Activated T-cell treated with anti-CD3 and anti-CD28 coated beads, Interleukin-2, amount 50 U/mL, for 24 hours (primary cell): ENCODE measurements at places on chromosomes 11 and 22.

- DNase-seq, result no peak
Observed at GRCh38 chr11:2217211-2218030, 45.8 kb upstream of the TH start.

GRCh38 chr11:107265591-107266121 lies 192.0 kb downstream of the CWF19L2 start:
- no peak for DNase-seq

GRCh38 chr11:13174090-13174489 lies 103.5 kb upstream of the BMAL1 start:
- DNase-seq, result no peak

DNA sequence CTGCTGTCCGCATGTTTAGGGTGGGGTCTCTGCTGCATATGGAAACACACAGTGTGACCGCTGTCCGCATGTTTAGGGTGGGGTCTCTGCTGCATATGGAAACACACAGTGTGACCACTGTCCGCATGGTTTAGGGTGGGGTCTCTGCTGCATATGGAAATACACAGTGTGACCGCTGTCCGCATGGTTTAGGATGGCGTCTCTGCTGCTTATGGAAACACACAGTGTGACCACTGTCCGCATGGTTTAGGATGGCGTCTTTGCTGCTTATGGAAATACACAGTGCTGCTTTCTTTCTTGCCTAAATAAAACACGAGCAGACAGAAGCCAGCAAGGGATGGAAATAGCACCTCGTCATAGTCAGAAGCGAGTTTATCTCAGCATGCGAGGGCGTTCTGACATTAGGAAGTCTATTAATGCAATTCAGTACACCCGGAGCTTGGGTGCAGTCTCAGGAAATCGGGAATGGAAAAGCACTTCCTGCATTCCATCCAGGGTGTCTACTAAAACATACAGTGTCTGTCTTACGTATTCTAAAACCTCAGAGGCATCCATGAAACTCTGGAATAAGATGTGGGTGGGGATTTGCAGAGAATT lies 32.6 kb upstream of the TOLLIP start:
- no peak for DNase-seq

- no peak for DNase-seq
Observed at GRCh38 chr11:113764527-113765219, 8.8 kb downstream of the ZW10 start.

DNA sequence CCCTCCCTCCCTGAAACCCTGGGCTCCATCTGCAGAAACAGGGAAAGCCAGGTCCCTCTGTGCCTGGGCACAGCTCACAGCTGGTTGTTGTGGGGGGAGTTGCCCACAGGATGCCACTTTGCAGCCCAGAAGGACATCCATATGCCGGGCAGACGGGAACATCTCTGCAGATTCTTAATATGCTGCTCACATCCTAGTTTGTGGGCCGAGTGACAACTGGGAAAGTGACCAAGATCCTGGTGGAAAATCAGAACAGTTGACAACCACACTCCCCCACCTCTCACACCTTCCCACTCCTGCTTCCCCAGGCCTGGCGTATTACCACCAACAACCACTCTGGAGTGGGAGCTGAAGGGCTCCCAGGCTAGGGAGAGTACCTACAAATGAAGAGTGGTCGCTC lies 7.3 kb upstream of the SCGB1A1 start:
- no peak for DNase-seq

DNA sequence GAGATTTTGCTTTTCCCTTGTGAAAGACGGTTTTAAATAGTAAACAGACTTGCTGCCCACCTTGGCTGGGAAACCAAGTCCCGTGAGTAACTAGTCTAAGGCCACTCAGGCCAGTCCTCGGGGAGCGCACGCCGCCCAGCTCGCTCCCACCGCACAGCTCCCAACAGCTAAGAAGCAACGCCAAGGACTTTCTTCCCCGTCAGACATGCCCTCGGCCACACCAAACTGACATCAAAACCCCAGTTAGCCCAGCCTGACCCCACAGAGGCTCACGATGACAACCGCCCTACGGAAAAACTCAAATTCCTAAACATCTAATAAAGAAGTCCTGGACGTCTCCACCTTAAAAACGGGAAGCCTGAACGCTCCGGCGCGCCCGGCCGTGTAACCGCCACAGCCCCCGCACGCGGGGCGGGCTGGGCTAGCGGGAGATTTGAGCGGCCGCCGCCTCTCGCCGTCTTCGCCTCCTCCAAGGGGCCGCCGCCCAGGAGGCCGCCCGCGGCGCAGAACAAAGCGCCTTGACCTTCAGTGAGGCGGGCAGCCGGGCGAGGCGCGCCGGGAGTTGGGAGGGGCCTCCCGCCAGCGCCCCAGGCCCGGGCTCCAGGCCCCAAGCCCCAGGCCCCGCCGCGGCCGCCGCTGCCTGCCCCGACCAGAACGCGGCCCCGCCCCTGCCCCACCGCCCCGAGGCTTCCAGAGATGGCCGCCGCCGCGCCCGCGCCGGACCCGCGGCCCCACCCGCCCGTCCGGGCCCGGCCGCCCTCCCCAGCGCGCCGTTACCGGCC lies 486 bp downstream of the NAP1L4 start:
- DNase-seq, result no peak

GRCh38 chr11:75388386-75389275 lies 10.7 kb upstream of the RPS3 start:
- peak; percentile 74 for DNase-seq

- no peak for DNase-seq
Observed at GRCh38 chr11:66766681-66767080, 37.7 kb upstream of the SPTBN2 start.

DNA sequence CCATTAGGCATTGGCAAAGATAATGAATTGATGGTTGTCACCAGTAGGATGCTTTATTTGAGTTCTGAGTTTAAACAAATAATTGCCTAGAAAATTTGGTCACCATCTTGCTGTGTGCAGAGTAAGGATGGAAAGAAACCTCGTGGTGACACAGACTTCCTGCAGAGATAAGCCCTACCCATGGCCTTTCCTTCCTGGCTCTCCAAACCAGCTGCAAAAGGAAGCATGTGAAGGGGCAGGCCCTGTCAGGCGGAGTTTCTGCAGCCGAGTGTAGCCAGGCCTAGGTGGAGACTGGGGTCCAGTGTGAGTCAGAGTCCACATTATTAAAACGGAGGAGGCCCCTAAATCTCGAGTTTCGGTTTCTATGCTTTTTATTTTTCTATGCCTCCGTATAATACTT lies 83.1 kb upstream of the ADSL start:
- DNase-seq, result no peak

GRCh38 chr11:118771547-118772288 lies 19.2 kb downstream of the DDX6 start:
- DNase-seq, result no peak

- no peak for DNase-seq
Observed at GRCh38 chr11:117713538-117713991, 83.5 kb downstream of the DSCAML1 start.

- no peak for DNase-seq
Observed at GRCh38 chr22:36323182-36323854, 64.4 kb downstream of the MYH9 start.

- no peak for DNase-seq
Observed at GRCh38 chr11:134988495-134988894, 576.5 kb upstream of the B3GAT1 start.

GRCh38 chr11:62372871-62373270 lies 35.6 kb downstream of the ASRGL1 start:
- no peak for DNase-seq

DNA sequence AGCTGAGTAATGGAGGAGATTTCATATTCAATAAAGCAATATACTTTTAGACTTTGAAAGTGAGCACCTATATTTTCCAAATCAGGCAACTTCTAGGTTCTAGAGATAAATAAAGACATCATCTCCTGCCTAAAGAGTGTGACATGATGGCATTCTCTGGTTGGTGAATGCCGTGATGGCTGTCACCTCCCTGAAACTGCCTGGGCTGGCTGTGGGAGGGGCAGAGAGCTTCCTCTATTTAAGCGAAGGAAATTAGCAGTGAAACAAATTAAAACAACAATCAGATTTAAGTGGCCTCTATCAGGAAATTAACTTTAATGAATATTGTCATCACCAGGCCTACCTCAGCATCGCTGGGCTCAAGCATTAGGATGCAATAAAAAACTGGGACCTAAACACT lies 113.9 kb downstream of the ARL14EP start:
- DNase-seq, result no peak

- peak; percentile 6 for DNase-seq
Observed at GRCh38 chr11:8287703-8288102, 24.0 kb upstream of the LMO1 start.

- no peak for DNase-seq
Observed at GRCh38 chr11:27387362-27387761, 24.3 kb upstream of the CCDC34 start.

- peak; percentile 53 for DNase-seq
Observed at GRCh38 chr22:30178181-30179126, 68.1 kb downstream of the LIF start.
